ENCODE measurements at places on chromosomes 5 and 9.

- DNase-seq: no peak
Observed at GRCh38 chr9:109742776-109743348, 37.1 kb upstream of the PALM2AKAP2 start.

DNA sequence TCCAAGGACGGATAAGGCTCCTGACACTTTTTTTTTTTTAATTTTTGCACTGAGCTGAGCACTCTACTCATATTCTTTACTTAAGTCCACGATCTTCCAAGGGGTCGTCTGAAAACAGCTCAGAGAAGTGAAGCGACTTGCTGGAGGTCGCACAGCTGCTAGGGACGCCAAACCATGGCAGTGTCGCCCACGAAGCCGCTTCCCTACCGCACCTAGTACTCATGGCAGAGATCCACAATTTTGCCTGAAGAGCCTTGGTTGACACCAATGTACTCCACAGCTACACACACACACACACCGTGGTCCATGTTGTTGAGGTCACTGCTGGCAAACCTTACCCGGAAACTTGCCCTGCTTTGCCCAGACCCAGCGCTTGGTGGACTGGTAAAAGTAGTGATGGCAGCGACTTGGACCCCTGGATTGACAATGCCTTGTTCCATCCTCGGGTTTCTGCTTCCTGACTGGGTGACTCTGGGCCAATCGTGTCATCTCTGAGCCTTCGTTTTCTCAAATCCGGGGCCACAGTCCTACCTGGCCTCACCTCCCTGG, 521 bp upstream of the SLIT3 start:
- no peak for DNase-seq

DNA sequence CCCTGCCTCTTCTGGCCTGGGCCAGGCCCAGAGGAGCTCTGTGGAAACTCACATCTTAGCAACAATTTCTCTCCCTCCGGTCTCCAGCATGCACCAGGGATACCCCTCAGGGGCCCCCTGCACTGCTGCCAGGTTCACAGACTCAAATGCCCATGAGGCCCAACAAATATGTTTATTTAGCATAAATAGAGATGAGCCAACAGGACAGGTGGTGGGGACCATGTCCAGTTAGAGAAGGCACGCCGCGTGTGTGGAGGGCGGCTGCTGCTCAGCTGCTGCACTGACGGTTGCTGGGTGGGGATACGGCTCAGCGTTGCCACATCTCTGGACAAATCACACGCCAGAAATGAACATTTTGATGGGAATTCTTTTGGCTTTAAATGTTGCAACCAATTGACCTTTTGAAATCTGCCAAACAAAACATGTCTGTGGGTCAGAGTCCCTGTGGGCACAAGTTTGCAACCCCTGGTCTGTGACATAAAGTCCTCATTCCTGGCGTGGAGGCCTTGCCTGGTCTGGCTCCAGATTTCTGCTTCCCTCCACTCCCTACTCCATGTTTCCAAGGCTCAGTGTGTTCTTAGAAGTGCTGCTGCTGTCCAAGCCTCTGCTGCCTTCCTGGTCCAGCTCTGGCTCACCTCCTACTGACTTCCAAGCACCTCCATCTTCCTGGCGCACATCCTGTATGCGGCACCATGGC, 88.9 kb downstream of the AMBP start:
- no peak for DNase-seq

GRCh38 chr5:131303537-131303936, 39.7 kb downstream of the CDC42SE2 start:
- no peak for DNase-seq

DNA sequence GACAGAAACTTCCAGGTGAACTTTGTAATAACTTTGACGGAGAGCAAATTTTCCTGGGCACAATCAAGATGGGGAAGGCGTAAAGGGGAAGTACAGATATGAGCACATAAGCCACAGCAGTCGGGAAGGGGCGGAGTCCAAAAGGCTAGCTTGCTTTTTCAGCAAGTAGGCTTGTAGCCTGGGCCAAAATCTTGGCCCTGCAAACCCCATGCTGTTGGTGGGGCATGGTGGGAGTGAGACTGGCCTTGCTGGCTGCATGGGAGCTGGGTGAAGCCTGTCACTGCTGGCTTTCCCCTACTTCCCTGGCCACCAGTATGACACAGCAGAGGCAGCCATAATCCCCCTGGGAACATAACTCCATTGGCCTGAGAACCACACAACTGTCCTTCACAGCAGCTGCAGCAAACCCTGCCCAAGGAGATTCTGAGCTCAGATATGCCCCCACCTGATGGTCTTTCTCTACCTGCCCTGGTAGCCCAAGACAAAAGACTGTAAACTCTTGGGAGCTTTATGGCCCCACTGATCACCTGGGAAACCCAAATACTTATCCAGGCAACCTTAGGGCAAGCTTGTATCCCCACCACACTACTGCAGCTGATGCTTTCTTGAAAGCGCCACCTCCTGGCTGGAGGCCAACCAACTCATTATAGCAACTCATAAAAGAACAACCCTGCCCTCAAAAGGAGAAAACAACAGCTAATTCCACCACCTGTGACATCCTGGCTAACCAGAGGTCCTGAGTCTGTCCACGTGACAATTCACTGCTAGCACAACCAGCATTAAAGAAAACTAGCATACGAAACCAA, 24.0 kb downstream of the DCTN4 start:
- no peak for DNase-seq

GRCh38 chr9:1101846-1102641, 51.9 kb downstream of the DMRT2 start:
- no peak for DNase-seq

GRCh38 chr9:126317513-126317912, 9.1 kb upstream of the MVB12B start:
- no peak for DNase-seq

- DNase-seq: no peak
Observed at GRCh38 chr9:33414889-33415500, 12.6 kb upstream of the AQP7 start.

- no peak for DNase-seq
Observed at GRCh38 chr5:65068410-65068809, 299.7 kb downstream of the CWC27 start.

- no peak for DNase-seq
Observed at GRCh38 chr5:98698359-98698758, 75.1 kb upstream of the RGMB start.

- no peak for DNase-seq
Observed at GRCh38 chr9:21452681-21453080, 12.4 kb downstream of the IFNA1 start.

GRCh38 chr5:67648201-67648671, 451.6 kb upstream of the CD180 start:
- DNase-seq: no peak

DNA sequence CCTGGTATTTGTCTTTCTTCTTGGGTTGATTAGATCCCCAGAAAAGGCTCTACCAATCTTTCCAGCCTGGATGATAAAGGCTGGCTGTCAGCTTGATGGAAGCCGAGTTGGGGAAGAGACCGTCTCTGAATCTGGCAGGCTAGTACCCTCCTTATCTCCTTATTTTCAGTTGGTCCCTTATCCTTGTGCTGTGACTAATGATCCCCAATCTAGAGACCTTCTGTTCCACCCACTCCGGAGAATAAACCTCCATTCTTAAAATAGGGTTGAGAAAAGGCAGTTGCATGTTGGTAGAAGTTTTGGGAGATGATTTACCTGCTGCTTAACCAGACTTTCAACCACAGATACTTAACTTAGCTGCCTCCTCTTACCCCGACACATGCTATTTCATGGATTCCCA, 52.3 kb downstream of the PRKACG start:
- no peak for DNase-seq

DNA sequence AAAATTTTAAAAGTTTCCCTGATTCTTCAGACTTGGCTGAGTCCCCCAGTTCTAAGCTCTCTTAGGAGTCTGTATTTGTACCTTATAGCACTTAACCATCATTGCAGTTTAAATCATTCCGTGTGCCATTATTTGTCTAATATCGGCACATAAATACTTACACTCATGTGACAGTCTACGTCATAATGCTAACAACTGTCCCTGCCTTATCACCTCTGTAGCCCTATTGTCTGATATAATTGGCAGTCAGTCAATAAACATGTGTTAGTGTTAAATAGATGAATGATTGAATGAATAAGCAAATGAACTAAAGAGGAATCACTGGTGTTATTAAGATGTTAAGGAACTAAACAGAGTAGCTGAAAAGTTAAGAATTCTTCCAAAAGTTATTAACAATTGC, 287.8 kb downstream of the EBF1 start:
- no peak for DNase-seq

DNA sequence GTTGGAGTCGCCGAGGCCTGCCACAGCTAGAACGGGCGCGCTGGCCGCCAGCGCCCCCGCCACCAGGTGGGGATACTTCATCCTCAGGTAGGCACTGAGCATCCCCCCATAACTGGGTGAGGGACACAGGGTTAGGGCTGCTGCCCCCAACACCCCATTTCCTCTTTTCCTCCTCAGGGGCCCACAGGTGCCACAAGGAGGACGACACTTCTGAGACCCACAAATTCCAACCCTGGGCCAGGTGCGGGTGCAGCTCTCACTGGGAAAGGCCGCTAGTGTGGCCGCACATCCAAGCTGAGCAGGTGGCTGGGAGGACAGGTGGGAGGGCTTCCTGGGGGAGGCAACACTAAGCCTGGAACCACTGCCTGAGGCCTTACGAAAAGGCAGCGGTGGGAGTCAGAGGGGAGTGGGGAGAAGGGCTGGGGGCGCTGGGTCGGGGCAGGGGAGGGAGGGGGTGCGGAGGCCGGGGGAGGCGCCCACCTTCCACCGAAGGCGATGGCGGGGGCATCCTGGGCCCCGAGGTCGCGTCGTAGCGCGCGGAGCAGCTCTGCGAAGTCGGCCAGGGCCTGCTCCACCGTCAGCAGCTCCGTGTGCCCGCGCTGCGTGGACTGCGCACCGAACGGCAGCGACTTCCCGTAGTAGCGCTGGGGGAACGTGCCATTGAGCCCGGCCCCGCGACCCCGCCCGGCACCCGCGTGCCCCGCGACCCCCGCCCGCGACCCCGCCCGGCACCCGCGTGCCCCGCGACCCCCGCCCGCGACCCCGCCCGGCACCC, 961 bp downstream of the DPP7 start:
- DNase-seq: no peak

All from NCI-H2227 treated with DMSO at 0.1 percent for 48 hours (cell line).